ENCODE measurements at places on chromosomes 12 and 14.

- DNase-seq, result peak; percentile 17
These were observed 3.2 kb upstream of the MIA2 start for GRCh38 chr14:39230416-39231035.

GRCh38 chr14:49623387-49623786 lies 2.8 kb downstream of the MGAT2 start:
- DNase-seq, result no peak

- no peak for DNase-seq
These were observed 214.9 kb upstream of the BTG1 start for GRCh38 chr12:92360543-92360942.

DNA sequence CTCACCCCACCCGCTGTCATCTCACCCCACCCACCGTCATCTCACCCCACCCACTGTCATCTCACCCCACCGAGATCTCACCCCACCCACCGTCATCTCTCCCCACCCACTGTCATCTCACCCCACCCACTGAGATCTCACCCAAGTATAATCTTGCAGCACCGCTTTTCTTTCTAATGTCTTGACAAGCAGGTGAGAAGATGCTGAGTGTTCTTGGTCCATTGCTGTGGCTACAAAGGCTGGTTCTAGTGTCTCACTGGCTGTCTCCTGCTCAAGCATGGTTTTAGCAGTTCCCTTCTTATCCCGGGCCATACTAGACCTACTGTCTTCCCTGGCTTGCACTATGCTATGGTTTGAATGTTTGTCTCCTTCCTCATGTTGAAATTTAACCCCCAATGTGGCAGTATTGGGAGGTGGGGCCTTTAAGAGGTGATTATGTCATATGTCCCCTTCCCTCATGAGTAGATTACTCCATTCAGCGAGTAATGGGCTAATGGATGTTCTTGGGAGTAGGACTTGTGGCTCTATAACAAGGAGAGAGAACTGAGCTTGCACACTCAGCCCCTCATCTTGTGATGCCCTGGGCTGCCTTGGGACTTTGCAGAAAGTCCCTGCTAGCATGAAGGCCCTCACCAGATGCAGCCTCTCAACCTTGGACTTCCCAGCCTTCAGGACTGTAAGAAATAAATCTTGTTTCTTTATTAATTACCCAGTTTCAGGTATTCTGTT lies 47.7 kb upstream of the PPP2R5C start:
- DNase-seq, result no peak

GRCh38 chr12:2390850-2391390 lies 338.1 kb downstream of the CACNA1C start:
- DNase-seq, result no peak

GRCh38 chr14:72383865-72384264 lies 451.6 kb downstream of the RGS6 start:
- DNase-seq, result no peak

GRCh38 chr12:5524769-5525436 lies 93.0 kb downstream of the NTF3 start:
- no peak for DNase-seq

GRCh38 chr12:19588951-19589350 lies 149.7 kb downstream of the AEBP2 start:
- DNase-seq, result no peak

DNA sequence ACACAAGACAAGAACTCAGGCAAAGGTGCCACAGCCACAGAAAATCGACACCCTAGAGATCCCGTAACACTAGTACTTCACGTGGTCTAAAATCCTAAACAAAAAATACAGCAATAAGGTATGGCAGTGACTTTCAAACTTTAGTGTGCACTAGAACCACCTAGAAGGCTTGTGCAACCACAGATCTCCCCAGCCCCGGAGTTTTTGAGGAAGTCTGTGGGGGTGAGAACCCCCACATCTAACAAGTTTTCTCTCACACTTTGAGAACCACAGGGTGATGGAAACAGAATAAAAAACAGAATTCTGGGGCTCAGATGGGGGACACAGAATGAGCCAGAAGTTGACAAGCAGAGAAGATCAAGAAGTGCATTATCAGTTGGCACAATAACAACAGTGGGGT lies 254.0 kb downstream of the ANO6 start:
- no peak for DNase-seq

DNA sequence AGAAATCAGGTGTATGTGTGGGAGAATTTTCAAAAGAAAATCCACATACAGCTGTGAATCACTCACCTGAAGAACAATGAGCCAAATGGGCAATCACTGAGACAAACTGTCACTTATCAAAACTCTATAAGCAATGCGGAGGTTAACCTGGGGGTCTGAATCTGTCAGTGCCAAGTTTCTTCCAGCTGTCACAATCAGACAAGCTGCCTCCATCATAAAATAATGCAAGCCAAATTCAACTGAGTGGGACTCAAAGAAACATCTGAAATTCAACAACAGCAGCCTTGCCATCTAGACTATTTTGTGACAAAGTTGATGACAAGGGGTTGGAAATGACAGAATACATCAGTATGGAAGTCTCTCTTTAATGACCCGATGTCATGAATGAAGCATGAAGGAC lies 60.3 kb downstream of the GARIN6 start:
- DNase-seq, result no peak

GRCh38 chr14:32102152-32102787 lies 25.2 kb downstream of the ARHGAP5 start:
- no peak for DNase-seq

GRCh38 chr14:105499256-105500035 lies 8.4 kb downstream of the TEDC1 start:
- DNase-seq, result no peak

GRCh38 chr14:39175445-39176262 lies 600 bp downstream of the PNN start:
- peak; percentile 46 for DNase-seq

- no peak for DNase-seq
These were observed 16.4 kb downstream of the MAP3K9 start for GRCh38 chr14:70792939-70793338.

- peak; percentile 42 for DNase-seq
These were observed 1.6 kb downstream of the FMNL3 start for GRCh38 chr12:49705479-49706134.

GRCh38 chr12:56082967-56083366 lies 3.0 kb downstream of the ERBB3 start:
- no peak for DNase-seq

DNA sequence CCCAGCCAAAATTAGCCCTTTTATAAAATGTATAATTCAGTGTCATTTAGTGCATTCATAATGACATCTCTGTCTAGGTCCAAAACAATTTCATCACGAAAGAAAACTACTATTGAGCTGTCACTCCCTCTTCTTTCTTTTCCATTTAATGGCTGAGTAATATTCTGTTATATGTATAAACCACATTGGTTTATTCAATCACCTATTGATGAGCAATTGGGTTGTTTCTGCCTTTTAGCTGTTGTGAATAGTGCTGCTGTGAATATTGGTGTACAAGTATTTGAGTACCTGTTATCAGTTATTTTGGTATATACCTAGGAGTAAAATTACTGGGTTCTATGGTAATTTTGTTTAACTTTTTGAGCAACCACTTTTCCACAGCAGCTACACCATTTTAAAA lies 7.2 kb downstream of the DNM1L start:
- no peak for DNase-seq

DNA sequence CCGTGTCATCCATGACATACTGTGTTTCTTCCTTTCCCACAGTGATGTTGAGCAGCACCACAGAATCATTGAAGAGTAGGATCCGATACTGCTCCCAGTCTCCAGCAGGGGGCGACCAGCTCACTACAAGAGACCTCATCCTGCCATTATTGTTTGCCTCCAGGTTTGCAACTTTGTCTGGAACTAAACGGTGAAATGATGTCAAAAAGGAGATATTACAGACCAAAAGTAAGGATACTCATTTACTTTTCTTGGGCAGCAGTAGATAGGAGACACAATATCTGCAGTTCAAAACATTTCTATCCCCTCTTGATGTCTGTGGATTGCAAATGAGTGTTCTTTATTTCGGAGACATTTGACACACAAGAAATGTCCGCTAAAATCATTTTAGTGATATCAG lies 47.2 kb downstream of the PTPRB start:
- peak; percentile 58 for DNase-seq

DNA sequence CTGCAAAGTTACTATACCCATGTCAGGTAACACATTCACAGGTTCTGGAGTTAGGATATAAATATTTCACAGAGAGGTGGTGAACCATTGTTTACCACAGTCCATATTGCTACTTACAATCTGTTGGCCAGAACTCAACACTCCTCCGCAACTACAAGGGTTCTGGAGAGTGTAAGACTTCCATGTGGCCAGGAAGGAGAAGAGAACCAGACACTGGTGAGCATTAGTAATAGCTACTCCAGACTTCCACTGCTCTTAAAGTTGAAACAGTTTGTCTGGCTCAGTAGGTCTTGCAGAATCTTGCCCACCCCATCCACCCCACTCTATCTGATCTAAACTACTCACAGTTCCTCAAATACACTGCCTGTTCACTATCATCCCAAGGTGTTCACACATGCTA lies 369.6 kb downstream of the DUSP6 start:
- DNase-seq, result no peak

- DNase-seq, result no peak
These were observed 96.2 kb upstream of the CPM start for GRCh38 chr12:69028941-69029729.

- DNase-seq, result no peak
These were observed 98.7 kb upstream of the RFLNA start for GRCh38 chr12:124196236-124196635.

- DNase-seq, result no peak
These were observed 45.6 kb upstream of the CRY1 start for GRCh38 chr12:107138990-107139389.

GRCh38 chr14:70784886-70785285 lies 24.4 kb downstream of the MAP3K9 start:
- no peak for DNase-seq

DNA sequence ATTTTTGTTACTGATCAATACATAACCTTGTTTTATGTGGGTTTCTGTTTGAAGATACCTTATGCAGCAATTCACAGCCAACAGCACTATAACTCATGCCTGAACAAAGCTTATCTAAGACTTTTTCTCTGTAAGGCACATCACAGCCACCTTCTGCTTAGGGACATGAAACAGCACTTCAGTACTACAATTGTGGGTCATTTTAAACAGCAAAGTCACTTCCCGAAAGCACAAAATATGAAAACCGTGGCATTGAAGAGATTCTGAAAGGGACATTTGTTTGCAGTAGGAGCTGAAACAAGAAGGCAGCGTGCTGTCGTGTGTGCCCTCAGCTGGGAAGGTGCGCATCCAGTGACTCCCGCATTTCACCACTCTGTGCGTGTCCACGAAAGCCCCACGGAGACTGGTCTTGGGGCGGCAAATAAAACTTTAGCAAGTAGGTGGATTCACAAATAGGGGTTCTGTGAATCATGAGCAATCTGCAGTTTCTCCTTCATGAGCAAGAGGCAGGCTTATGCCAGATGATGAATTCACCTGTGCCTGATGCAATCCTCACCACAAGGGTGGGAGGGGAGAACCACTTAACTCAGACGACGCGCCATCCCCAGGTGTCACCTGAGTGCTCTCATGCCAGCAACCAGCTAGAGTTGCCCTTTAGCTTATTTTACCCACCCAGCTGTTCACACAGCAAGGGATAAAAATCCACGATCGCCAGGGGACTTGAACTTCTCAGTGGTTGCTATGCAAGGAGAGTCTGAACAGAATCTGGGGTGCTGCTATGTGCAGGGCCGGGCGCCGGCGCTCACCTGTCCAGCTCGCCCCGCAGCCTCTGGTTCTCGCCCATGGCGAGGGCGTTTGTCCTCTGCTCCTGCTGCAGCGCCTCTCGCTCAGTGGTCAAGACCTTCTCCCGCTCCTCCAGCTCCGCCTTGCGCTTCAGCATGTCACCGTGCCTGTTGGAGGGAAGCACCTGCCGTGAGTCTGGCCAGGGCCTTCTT lies 54.9 kb upstream of the GPR68 start:
- peak; percentile 40 for DNase-seq

DNA sequence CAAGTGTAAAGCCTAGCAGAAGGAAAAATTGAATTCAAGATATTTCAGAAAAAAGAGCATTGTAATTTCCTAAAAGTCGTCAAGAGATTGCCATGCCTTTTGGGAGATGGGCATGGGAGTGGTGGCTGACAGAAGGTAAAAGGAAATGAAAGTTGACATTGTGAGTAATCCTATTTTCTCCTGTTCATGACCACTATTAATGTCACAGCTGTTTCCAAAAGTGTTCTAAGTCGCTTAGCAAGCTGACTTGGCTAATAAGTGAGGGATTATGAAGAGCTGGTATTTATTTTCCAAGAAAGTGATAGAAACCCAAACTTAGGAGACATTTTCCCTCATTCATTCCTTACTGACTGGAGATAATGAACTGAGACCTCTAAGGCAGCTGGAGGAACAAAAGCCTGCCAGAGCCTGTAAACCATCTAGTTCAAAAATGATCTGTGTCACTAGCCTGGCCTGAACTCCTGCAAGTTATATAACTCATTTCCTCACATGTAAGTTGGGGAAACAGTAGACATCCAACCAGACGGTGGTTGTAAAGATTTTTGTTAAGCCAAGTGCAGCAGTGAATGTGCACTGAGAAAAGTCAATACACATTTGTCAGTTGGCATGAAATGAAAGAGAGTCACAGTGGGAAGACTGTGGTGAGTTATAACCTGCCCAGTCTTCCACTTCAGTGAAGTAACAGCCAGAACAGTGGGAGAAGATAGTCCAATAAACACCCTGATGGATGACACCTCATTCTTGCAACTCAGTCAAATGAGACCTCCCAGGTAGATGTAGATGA lies 75.8 kb downstream of the DIO2 start:
- no peak for DNase-seq

- DNase-seq, result peak; percentile 34
These were observed 767 bp upstream of the TCP11L2 start for GRCh38 chr12:106301611-106302321.

GRCh38 chr12:70002097-70002911 lies 177.3 kb downstream of the MYRFL start:
- DNase-seq, result no peak

DNA sequence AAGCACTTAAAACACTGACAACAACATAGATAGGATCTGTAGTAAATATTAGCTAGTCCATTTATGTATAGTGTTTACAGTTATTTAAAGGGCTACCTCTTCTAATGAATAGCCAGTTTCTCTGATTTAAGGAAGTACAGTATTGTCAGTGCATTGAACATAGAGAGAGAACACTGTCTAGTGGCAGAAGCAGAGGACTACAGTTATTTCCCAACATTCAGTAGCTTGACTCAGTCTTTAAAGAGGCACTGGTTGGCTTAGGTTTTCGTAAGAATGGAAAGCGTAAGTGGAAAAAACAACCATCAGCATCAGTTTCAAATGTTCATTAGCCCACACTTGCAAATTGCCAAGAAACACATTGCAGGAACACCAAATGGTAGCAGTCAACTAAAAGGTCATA lies 125.0 kb upstream of the HMGA2 start:
- no peak for DNase-seq

DNA sequence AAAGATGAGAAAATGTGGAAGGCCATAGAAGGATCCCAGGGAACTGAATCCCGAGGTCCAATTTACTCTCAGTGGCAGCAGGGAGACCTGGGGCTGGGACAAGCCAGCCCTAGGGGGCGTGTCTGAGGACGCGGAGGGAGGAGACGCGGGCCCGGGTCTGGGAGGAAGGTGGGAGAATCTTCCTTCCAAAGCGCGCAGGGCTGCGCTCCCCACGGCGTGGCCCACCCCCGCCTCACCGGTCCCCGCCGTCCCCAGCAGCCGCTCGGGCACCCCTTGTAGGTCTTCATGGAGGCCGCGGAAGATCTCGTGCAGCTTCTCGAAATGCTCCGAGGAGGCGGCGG lies 323 bp downstream of the VTI1B start:
- DNase-seq, result peak; percentile 64

All from activated CD4-positive, alpha-beta T cell treated with anti-CD3 and anti-CD28 coated beads, Interleukin-2, amount 50 U/mL, for 48 hours (primary cell).